ENCODE measurements at places on chromosomes 1 and 21.

GRCh38 chr1:106937104-106937503 is 119.4 kb upstream of the PRMT6 start:
- no peak for DNase-seq

GRCh38 chr1:206967096-206967849 is 3.0 kb downstream of the FCAMR start:
- no peak for DNase-seq

GRCh38 chr1:38613996-38614395 is 245.6 kb downstream of the RRAGC start:
- DNase-seq: peak; percentile 82

DNA sequence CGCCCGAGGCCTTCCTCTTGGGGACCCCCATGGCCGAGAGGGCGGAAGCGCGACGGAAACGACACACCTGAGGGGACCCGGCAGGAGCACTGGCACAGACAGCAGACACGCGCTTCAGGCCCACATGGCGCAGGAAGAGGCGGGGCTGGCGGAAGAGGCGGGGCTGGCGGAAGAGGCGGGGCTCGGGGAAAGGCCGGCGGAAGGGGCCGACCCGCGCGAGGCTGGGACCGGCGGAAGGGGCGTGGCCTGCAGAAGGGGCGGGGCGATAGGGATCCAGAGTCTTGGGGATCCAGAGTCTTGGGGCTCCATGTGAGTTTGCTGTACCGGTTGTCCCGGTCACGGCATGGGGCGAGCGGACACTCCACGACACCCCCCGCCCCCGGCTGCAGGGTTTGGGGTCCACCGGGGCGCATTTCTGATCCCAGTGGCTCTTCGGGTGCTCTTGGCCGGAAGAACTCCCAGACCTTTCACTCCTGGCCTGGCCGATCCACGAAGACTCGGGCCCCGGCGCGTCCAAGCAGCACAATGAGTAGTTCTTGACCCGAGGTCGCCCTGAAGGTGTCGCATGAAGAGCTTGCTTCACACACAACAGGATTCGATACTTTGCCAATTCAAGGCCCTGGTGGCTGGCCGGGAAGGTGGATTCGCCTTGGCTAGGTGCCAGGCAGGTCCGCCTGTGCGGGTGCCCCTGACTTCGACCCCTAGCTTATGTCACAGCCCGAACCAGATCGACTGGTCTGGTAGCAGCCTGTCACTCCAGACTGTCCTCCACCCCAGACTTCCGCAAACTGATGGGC is at the start of gene URB1:
Gene URB1, minus strand, starts transcription at position 133 of the 797 bp plus-strand sequence. Its CDS starts 102 bp downstream, at position 31.
- DNase-seq: peak; percentile 91

DNA sequence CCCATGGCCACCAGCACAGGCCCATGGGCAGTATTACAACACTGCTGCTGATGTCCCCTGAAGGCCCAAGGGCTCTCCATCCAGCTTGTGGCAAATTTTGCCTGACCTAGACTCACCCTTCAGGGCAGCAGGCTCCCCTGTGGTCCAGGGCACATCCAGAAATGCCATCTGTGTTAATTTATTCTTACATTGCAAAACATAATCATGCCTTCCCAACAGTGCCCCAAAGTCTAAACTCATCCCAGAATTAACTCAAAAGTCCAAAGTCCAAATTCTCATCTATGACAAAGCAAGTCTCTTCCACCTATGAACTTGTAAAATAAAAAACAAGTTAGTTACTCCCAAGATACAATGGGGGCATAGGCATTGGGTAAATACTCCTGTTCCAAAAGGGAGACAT is 13.3 kb downstream of the VN1R5 start:
- no peak for DNase-seq

- no peak for DNase-seq
Measured at GRCh38 chr21:17003258-17003615, 509.6 kb upstream of the CXADR start.

GRCh38 chr21:25127811-25128210 is 479.5 kb downstream of the MRPL39 start:
- DNase-seq: no peak

DNA sequence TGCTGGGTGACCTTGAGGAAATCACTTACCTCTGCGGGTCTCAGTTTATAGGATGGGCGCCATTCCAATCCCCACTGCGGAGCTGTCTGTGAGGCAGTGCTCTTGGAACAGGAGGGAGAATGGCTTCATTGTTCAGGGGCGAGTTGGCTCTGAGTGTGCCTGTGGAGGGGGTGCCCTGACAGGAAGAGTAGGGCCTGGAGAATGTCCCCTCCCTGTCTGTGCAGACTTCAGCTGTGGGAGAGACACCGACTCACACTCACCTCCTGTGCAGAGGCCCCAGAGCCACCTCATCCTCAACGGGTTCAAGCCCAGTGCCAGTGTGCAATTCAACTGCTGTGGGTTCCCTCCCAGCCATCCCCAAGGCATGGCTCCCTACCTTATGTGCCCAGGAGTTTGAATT is 17.1 kb downstream of the ADORA1 start:
- no peak for DNase-seq

DNA sequence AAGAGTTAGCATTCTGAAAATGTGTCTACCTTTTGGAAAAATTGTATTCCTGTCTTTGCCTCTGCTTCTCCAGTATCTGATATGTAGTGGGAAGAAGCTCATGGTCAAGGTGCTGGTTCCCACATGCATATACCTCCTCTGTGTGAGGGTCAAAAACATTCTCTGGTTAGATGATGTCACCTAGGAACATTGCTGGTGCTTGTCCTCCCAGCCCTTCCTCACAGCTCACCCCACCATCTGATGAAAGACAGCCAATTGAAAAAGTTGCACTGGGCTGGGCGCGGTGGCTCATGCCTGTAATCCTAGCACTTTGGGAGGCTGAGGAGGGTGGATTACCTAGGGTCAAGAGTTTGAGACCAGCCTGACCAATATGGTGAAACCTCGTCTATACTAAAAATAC is 154.4 kb downstream of the NR5A2 start:
- no peak for DNase-seq

DNA sequence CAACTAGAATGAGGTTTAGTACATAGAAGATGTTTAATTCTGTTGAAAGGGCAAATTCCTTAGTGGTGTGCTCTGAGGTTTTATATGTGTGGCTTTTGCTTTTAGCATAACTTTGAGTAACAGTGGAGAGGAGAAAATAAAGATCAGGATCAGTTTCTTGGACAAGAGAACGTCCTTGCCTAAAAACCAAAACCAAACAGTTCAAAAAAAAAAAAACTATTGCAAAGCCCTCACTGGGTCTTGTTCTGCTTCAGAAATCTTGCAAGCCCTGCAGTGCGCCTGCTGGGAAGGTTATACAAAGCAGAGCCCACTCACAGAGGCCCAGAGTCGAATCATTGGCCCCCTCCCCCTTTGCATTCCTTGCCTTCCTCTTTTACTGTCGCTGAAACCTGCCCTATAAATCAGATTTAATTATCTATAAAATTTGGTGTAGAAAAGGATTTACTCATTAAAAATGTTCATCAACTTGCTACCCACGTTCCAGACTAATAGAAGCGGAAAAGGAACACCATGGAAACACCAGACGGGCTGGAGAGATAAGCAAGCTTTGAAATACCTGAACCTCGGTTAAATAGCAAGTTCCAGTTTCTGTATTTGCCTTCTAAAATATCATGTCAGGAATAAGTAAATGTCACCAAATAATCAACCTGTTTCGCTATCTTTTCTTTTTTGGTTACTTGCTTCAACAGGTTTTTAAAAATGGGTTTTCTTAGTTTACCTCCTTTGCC is 201.6 kb upstream of the PTBP2 start:
- DNase-seq: peak; percentile 62

DNA sequence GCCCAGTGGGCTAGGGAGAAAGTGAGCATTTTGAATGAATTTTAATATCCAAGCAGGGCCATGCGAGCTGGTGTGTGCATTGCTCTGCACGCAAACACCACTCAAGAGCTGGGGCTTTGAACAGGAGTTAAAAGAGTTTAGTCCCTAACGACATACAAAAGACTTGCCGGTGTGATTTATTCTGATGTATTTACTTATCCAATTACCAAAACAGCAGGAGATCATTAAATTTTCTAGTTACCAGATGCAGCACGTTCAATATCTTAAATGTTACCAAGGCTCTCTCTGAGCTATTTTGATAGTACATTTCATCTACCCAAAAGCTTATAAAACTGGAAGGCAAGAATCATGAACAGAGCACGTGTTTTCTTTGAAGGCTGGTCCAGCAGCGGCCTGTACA is 30.0 kb upstream of the DMRTA2 start:
- no peak for DNase-seq

DNA sequence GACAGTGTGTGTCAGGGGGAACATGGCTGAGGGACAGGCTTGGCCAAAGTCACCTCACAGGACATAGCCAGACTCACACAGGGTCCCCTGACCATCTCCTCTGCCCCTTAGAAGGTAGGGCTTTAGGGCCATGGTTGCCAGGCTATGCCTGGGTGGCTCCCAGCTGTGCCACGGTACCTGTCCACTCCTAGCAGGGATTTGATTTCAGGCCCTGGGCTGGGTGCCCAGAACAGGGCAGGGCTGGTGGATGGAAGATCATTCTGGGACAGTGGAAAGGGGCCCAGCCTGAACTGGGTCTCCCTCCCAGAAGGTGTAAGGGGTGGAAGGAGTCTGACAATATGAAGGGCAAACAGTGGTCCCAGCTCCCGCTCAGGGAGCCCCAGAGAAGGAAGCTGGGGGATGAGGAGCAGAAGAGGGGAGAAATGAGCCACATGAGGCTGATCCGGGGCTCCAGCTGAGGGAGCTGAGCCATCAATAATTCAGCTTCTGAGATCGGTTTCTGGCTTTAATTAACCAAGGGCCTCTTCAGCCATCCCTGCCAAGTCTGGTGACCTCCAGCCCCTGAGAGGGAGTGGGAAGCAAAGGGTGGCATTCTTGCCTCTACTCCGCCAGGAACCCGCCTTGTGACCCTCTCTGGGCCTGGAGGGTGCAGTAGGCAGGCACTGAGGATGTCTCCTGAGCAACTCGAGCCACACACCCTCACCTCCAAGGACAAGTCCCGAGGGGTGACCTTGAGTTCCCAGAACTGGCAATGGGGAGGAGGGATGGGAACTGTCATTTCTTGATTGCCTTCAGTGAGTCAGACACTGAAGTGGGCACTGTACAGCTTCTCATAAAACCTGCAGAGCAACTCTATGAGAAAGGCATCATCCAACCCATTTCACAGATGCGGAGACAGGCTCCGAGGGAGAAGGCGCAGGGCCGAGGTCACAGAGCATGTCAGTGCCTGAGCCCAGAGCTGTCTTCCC is 2.1 kb downstream of the CD164L2 start:
- no peak for DNase-seq

DNA sequence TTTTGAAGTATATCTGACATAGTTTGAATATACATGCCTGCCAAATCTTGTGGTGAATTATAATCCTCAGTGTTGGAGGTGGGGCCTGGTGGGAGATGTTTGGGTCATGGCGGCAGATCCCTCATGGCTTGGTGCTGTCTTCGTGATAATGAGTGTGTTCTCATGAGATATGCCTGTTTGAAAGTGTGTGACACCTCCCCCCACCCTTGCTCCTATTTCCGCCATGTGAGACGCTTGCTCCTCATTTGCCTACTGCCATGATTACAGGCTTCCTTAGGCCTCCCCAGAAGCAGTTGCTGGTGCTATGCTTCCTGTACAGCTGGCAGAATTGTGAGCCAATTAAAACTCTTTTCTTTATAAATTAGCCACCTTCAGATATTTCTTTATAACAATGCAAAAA is 436.6 kb upstream of the BEND5 start:
- no peak for DNase-seq

- no peak for DNase-seq
Measured at GRCh38 chr1:218863987-218864386, 309.7 kb upstream of the LYPLAL1 start.

GRCh38 chr1:225866061-225866837 is 15.9 kb downstream of the TMEM63A start:
- DNase-seq: no peak

DNA sequence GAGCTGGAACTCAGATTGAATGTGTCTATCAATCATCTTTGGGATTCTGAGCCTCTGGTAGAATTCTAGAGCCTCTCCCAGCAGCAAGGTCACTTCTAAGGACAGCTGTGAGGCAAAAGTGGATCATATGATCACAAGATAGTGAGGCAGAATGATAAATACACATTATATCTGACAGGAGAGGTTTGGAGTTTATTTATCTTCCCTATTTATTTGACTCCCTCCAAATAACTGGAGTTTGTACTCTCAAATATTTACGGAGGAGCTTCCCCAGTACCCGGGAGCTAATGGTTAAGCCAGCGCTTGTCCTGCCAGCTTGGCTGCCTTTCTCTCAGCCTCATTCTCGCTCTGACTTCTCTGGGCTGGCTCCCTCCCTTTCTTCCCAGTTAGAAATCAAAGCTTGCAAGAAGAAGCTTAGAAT is 2.3 kb downstream of the HMGCS2 start:
- no peak for DNase-seq

DNA sequence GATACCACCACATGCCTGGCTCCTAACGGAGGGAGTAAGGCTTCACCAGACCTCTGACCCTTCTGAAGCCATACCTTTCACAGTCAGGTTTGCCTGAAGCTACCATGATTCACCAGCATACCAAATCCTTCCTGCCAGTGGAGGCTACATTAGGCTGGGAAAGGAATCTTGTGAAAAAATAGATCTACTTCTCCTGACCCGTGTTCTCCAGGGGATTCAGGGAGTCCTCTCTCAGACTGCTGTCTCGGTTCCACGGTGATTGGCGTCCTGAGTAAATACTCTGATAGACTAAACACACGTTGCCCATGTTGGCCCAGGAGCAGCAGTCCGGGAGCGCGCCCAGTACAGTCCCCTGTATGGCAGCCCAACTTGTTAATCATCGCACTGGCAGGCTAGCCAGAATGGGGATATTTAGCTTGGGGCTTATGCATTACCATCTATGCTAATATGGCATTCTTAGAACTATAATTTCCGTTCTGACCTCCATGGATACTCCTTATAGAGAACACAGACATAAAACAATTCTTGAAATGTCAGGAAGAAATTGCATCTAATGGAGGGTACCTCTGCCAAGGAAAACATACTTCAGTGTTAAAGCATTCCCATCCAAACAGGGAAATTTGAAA is 173.2 kb downstream of the ROR1 start:
- peak; percentile 40 for DNase-seq

DNA sequence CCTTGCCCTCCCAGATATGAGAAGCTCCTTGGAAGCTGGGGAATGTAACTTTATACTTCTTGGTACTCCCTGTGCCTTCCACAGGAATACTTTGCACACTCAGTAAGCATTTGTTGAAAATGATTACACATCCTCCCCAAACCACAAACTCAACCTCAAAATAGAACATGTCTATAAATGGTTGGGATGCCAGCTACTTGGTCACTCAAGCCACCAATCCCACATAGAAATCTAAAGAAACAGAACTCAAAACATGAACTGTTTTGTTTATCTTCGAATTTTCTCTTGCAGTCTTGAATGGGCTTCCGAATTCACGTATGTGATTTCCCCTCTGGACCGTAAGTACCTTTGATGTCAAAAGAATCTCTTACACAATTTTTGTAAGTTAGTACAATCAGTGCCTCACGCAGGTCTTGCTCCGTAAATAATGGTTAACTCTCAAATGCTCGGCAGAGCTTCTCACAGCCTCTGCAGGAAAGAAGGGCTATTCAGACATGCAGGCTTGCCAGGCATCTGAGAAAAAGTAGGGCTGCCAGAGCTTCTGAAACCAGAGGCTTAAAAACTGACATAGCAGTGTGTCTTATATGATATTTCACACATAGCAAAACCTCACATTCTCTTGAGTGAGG is 26.9 kb downstream of the SORT1 start:
- no peak for DNase-seq

GRCh38 chr1:90405726-90406125 is 311.4 kb downstream of the BARHL2 start:
- DNase-seq: no peak

All from ELF-1 (cell line).